ENCODE measurements at places on chromosomes 5 and 9.

- no peak for DNase-seq
Observed at GRCh38 chr9:132488626-132489025, 78.6 kb downstream of the CFAP77 start.

- peak; percentile 43 for DNase-seq
Observed at GRCh38 chr5:93585041-93585766, 2.2 kb downstream of the NR2F1 start.

DNA sequence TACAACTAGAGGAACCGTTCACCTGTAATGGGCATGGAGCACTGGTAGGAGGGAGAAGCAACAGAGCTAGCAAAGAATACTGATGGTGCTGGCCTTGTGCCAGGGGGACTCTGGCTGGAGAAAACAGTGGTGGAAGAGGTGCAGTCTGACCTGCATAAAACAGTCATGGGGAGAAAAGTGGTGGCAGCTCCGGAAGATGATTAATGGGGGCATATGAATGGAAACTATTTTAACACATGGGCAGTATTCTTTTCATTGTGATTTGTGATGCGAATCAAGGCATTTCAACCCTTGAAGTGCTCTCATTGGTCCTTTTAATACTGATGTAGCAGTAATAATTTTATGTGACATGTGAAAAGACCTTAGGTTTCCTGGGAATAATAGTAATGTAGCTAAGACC, 219.6 kb downstream of the ADAMTS6 start:
- DNase-seq = peak; percentile 24

DNA sequence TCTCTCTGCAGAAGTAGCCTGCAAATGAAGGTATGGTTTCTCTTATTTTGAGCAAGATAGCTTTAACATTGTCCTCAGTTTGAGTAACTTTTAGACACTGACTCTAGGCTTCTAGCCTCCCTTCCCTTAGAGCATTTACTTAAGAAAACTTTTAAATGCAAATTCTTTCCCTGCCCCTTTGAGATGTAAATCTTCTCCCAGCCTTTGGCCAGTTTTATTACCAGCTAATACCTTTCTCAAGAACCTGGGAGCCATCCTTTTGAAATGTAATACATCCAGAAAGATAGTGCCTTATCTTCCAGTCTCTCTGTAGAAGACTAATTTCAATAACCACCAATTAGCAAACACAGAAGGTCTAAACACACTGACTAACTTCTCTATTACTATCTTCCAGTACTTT, 688.9 kb upstream of the CDH9 start:
- DNase-seq = no peak

- DNase-seq = no peak
Observed at GRCh38 chr9:131810351-131811170, 70.7 kb upstream of the RAPGEF1 start.

DNA sequence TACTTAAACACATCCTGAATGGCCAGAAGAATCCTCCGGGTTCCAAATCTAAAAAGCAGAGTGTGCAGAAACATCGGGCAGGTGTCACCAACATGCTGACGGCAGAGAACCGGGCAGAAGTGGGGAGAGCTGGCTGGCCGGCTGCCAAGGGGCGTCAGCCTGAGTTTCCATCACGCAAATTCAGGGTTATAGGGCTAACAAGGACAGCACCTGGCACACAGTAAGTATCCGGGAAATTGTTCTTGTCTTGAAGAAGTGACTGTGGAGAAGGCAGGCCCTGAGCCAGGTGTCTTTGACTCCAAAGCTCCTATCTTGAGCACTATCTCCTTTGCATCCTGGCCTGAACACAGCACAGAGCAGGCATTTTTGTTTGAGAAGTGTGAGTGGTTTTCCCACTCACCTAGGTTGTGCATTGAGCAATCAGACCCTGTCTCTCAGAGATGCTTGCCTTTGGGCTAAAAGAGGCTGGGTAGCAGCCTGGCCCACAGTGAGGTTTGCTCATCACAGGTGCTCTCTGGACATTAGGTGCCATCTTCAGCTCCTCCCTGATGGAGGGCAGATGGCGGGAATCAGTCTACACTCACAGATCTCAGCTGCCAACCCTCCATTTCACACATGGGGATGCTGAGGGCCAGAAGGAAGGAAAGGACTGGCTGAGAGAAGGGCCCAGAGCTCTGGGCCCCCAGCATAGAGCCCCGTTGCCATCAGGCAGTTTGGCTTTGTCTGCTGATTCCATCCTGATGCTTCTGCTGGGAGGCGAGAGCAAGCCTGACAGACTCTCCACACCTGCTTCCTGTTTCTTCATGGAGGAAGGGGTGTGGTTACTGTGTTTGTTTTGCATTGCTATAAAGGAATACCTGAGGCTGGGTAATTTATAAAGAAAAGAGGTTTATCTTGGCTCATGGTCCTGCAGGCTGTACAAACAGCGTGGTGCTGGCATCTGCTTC, 52.8 kb downstream of the WHRN start:
- DNase-seq = no peak

- DNase-seq = no peak
Observed at GRCh38 chr9:106077731-106078130, 383.4 kb downstream of the TMEM38B start.

GRCh38 chr5:154117930-154118329, 72.6 kb upstream of the GALNT10 start:
- DNase-seq = no peak

- no peak for DNase-seq
Observed at GRCh38 chr5:59158637-59159391, 575.9 kb downstream of the RAB3C start.

- peak; percentile 68 for DNase-seq
Observed at GRCh38 chr9:133742849-133743444, 4.8 kb upstream of the SARDH start.

DNA sequence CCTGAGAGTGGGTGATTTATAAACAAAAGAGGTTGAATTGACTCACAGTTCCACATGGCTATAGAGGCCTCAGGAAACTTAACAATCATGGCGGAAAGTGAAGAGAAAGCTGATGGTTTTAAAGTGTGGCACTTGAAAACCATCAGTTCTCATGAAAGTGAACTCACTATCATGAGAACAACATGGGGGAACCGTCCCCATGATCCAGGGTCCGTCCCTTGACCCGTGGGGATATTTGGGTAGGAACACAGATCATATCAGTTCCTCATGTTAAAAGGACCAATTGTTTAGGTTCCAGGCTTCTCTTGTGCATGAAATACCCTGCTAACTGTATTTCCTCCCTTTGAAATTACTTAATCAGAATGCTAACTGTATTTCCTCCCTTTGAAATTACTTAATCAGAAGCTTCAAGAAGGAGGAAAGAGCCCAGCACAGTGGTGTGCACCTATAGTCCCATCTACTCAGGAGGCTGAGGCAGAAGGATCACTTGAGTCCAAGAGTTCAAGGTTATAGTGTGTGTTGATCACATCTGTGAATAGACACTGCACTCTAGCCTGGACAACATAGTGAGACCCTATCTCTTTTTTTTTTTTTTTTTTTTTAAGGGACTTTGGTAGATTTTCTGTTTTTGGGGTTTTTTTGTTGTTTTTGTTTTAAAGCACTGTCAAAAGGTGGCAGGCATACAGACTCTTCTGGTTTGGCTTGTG, 24.8 kb downstream of the TTC1 start:
- no peak for DNase-seq

- no peak for DNase-seq
Observed at GRCh38 chr5:160887780-160888179, 35.8 kb upstream of the ATP10B start.

DNA sequence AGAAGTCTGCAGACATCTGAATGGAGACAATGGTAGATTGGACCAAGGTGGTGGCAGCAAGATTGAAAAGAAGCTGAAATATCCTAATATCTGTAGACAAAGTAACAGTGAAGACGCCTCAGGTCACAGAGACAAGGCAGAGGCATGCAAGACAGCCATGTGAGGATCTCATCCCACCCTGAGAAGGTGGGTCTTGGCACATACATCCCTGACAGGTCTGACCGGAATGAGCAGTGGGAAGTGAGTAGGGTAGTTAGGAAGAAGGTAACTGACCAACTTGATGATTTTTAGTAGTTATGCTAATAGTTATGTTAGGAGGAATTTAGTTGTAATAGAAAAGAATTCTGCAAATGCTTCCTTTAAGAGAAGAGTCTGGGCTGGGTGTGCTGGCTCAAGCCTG, 229.6 kb downstream of the NDUFS4 start:
- DNase-seq = no peak

GRCh38 chr9:110028271-110028670, 179.7 kb downstream of the C9orf152 start:
- no peak for DNase-seq

DNA sequence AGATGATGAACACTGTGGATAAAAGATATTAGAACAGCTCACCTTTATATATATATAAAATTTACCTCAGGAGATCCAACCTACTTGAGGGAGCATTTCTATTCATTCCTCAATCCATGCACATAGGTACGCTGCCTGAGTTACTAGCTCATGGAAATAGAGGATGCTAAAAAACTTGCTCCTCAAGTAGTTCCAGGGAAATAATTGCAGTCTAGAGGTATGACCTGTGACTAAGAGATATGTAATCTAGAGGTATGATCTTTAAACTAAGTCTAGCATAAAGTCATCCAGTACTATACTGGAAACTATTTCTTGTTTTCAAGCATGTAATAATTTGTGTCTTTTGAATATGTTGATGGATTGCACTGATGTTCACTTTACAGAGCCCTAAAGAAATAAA, 471.2 kb downstream of the TAF11L14 start:
- no peak for DNase-seq

DNA sequence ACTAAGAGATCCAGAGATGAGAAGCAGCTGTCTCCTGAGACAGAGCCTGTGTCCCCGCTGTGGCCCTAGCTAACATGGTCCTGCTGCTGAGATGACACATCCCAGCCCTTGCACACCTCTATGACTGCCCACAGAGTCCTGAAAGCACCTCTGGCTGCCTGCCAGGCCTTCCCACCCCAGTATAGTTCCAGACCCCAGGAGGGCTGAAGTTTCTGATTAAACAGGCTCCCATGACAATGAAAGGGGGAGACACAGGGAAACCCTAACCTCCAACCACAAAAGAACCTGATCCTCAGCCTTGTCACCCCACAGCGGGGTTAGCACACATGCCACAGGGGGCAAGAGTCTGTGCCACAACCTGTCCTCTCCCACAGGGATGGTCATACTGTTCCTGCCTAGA, 15.6 kb downstream of the CIZ1 start:
- no peak for DNase-seq

DNA sequence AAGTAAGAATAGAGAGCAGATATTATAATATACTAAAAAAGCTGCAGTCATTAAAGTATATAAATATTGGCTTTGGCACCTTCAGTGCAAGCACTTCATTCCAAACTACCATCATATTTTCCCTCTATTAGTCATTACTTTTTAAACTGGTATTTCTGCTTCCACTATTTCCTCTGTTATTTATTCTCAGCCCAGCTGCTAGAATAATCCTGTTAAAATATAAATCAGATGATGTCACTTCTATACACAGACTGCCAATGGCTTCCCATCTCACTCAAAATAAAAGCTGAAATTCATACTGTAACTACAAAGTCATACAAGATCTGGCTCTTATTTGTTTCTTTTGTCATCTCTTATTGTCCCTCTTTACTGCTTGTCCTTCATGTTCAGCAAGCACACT, 432.9 kb downstream of the TLE4 start:
- DNase-seq = peak; percentile 2

DNA sequence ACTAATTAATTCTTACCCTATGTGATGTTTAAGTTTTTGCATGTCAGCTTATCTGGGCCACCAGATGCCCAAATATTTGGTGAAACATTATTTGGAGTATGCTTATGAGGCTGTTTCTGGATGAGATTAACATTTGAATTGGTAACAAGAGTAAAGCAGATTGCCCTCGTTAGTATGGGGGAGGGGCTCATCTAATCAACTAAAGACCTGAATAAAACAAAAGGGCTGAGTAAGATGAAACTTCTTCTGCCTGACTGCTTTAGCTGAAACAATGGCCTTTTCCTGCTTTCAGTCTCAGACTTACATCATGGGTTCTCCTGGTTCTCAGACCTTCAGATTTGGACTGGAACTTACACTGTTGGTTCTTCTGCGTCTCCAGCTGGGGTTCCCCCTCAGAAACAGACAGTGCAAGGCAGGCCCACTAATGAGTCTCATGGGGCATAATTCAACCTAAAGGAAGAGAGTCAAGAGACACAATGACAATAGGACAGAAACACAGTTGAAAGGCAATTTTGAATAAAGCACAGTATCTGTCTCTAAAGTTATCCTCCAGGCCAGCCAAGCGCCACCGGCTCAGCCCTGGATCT, 288.4 kb downstream of the CAAP1 start:
- no peak for DNase-seq

DNA sequence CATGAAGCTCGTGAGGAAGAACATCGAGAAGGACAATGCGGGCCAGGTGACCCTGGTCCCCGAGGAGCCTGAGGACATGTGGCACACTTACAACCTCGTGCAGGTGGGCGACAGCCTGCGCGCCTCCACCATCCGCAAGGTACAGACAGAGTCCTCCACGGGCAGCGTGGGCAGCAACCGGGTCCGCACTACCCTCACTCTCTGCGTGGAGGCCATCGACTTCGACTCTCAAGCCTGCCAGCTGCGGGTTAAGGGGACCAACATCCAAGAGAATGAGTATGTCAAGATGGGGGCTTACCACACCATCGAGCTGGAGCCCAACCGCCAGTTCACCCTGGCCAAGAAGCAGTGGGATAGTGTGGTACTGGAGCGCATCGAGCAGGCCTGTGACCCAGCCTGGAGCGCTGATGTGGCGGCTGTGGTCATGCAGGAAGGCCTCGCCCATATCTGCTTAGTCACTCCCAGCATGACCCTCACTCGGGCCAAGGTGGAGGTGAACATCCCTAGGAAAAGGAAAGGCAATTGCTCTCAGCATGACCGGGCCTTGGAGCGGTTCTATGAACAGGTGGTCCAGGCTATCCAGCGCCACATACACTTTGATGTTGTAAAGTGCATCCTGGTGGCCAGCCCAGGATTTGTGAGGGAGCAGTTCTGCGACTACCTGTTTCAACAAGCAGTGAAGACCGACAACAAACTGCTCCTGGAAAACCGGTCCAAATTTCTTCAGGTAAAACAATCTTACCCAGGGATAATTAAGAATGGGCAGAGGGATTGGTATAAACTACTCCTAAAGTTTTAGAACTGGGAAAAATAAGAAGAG, 12.9 kb downstream of the ITGA1 start:
- DNase-seq = peak; percentile 87

DNA sequence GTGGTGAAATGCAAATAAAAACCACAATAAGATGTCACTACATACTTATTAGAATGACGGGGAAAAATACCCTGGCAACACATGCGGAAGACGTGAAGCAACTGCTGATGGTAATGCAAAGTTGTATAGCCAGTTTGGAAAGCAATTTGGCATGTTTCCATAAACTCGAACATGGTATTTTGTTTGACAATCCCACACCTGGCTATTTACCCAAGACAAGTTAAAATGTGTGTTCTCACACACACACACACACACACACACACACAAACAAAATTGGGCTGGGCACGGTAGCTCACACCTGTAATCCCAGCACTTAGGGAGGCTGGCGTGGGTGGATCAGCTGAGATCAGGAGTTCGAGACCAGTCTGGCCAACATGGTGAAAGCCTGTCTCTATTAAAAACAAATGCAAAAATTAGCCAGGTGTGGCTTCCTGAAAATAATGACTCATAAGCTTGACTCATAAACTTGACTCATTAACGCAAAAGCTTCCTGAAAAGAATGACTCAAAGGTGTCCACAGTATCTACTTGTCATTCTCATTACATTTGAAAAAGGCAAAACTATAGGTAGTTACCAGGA, 456.5 kb downstream of the CDH18 start:
- DNase-seq = no peak

- peak; percentile 73 for DNase-seq
Observed at GRCh38 chr9:110619831-110620230, 40.3 kb upstream of the SVEP1 start.

All from EH (cell line).